ENCODE measurements at places on chromosomes 6 and 20.

DNA sequence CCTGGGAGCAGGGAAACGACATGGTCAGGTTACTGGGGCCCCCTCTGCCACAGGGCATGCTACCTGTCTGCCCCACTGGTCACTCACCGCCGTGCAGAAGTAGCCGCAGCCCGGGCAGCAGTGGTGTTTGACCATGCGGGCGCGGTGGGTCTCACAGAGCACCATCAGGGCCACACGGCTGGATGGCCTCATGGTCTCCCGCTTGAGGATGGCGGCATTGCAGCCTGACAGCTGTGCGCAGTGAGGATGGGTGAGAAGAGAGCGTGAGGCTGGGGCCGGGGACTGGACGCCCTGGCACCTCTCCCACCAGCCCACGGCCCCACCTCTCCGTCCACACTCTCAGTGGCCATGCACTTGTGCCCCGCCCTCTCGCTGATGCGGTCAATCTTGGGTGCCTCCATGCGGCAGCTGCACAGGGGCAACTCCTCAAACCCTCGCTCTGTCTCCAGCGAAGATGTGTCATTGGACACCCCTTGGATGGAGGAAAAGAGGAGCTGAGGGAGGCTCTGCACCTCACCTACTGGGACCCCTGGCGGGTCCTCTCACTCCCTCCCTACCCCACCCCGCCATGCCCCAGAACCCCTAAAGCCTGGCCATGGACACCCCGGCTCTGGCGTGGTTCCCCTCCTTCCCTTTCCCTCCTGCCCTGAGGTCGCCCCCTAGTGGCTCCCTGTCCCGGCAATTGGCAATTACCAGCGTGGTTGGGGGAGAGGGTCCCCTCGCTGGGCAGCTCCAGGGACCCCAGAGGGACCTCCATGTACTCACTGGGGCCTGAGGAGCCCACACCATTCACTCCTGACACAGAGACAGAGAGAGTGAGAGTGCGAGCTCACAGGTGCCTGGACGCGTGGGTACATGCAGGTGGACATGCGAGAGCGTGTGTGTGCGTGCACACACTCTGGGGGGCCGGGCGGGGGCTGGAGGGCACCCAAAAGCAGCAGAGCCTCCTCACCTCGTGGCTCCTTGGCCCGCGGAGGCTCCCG lies 8.9 kb downstream of the EHMT2 start:
- peak; percentile 58 for DNase-seq

DNA sequence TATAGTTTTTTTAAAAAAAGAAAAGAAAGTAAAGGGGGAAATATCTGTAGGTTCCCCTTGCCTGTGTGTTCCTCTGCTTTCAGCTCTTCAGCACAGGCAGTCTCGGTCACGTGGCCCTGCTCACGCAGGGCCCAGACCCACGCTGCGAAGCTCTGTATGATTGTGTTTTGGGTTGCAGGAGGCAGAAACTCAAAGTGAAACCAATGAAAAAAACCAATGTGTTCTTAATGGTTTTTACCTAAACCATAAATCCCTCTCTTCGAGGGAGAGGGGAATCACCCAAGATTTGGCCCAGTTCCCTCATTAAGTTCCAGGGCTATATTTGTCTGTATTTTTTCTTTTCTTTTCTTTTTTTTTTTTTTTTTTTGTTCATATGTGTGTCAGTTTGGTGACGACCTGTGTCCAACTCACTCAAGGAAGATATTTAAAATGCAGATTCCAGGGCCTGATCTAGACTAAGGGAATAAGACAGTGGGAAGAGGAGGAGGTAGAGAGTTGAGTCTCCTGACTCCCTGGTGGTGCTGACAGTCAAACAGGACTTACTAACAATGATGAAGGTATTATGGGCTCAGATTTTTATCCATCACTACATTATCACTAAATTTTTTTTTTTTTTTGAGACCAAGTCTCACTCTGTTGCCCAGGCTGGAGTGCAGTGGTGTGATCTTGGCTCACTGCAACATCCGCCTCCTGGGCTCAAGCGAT lies 33.8 kb upstream of the RREB1 start:
- DNase-seq = peak; percentile 65

GRCh38 chr6:117327149-117328004 lies 62.0 kb downstream of the VGLL2 start:
- no peak for DNase-seq

GRCh38 chr6:5639193-5639592 lies 367.5 kb downstream of the NRN1 start:
- DNase-seq = no peak

DNA sequence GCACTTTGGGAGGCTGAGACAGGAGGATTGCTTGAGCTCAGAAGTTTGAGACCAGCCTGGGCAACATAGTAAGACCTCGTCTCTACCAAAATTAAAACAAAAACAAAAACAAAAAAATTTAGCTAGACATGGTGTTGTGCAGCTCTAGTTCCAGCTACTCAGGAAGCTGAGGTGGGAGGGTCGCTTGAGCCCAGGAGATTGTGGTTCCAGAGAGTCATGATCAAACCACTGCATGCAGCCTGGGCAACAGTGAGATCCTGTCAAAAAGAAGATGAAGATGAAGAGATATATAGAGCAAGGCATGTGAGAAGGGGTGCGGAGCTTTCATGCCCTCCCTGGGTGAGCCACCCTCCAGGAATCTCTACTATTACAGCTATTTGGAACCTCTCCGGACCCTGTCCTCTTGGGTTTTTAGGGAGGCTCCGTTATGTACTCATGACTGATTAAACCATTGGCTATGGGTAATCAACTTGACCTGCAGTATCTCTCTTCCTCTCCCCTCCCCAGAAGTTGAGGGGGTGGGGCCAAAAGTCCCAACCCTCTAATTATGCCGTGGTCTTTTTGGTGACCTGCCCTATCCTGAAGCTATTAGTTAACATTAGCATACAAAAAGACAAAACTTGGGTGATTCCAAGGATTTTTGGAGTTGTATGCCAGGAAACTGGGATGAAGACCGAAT lies 9.0 kb downstream of the POLH start:
- no peak for DNase-seq

DNA sequence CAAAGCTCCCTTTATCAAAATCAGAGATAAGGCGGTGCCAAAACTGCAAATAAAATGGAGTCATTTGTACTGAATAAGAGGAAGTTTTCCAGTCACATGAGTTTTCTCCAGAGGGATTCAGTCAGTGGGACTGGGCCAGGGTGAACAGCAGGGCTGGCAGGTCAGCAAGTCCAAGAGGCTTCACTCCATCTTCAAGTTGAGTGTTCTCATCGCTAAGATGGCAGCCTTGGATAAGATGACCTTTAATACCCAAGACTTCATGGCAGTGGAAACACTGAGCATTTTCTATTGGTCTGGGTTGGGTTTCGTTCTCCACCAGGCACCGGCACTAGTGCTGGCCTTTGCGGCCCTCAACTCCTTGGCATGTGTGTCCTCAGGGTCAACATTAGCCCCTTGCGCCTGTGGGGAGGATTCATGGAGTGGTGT lies 29.3 kb upstream of the IGF2R start:
- no peak for DNase-seq

DNA sequence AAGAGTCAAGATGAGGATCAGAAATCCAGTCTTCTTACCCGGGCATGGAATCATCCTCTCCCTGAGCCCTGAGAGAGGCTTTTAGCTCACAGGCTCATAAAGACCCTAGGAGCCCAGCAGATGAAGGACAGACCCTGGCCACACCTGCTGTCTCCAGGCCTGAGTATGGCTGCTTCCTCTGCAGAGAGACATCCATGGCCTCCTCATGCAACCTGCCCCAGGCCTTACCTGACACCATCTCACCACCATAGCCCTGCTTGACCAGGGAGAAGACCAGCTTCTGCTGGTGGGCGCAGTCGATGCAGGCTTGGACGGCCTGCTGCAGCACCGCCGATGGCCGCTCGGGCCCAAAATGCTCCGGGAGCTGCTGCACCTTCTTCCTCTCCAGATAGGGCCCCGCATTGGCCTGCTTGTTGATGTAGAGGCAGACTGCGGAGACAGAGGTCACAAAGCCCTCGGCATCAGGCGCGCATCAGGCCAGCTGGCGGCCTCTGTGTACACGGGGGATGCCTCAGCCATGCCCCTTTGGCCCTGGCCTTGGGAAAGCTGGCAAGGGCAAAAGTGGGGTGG lies 77.6 kb downstream of the SCML4 start:
- DNase-seq = no peak

GRCh38 chr6:138572167-138572875 lies 73.0 kb upstream of the NHSL1 start:
- DNase-seq = no peak

- no peak for DNase-seq
Observed at GRCh38 chr20:39574061-39574460, 611.9 kb downstream of the DHX35 start.

- DNase-seq = no peak
Observed at GRCh38 chr6:135075018-135075417, 20.4 kb upstream of the HBS1L start.

DNA sequence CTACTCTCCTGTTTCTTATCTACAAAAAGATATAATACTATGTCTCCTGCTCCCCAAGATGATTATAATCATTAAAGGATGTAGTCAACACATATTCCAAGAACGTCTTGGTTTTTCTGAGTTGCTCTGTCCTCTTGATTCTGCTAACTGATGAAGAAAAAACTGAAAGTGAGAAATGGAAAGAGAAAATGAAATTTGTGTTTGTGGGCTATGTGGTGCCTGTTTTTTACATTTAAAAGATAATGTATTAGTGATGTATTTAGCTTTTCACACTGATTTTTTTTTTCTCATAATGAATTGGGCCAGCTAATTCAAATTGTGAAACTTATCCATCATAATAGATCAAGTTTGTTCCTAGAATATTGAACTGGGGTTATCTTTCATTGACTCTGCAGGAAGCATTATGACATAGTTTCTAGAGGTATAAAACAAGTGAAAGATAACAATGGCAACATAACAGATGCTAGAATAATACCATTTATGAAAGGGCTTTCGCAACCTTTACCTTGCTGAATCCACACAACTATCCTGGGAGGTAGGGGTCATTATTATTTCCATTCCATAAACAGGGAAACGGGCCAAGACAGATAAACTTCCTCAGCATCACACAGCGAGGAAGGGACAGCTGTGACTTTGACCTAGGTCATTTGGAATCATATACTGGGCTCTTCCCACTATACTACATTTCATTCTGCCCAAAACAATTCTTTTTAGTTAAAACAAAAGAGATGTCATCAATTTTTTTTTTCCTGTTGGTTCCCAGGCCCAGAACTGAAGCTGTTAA lies 336.7 kb downstream of the GJA1 start:
- DNase-seq = no peak

DNA sequence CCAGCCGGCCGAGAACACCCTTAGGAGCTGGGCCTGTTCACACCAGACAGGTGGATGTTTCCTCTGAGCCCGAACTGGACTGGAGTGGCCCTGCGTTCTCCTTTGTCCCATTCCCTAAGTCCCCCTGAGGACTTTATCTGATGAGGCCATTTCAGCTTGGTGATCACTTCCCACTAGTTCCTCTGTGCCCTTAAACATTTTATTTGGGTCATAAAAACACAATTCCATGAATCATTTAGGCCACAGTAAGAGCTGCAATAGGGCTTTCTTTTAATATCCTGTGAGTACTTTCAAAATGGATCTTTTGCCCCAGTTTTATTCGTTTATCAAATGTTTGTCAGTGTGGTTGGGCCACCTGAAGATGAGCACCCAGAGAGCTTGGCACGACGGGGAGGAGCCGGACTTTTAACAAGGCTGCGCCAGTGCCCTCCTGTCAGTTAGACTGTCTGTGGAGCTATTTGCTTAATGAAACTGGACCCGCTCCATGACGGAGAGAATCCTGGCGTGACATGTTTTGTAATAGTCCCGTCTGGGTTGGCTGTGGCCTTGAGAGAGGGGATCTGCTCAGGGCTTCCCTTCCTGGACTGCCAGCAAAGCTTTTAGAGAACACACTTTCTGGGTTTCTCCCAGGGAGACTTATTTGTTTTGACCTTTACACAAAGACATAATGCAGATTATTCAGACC lies 53.5 kb downstream of the ZDHHC14 start:
- DNase-seq = no peak

GRCh38 chr6:142845624-142846458 lies 99.1 kb downstream of the HIVEP2 start:
- DNase-seq = peak; percentile 67

Measured in CD4-positive, alpha-beta T cell treated with Interferon alpha-2 for 1 hour (primary cell).